ENCODE measurements at places on chromosomes 5 and 9. TPM values are rescaled to one million over a fixed set of nuclear protein-coding genes. Genes with fewer than 3 reads are reported as not detected.

DNA sequence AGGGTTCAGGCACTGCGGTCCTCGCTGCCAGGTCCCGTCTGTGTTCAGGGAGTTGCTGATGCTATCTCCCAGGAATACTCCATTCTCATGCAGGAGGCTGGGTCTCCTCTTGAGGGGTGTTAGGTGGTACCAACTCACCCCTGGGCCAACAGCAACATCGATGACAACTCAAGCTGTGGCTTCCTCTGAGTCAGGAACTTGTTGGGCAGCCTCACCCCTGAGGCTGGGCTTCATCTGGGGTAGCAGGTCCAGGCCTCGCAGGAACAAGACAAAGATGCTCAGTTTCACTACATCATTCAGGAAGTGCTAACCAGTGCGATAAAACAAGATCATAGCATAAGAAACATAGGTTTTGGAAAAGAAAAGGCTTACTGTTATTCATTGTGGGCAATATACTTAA is 125.9 kb downstream of the SYK start:
- DNase-seq = no peak

- no peak for DNase-seq
Observed at GRCh38 chr5:179771311-179771895, 22.4 kb upstream of the LTC4S start.

GRCh38 chr5:18068826-18069225 is 434.6 kb downstream of the TAF11L14 start:
- DNase-seq = no peak

DNA sequence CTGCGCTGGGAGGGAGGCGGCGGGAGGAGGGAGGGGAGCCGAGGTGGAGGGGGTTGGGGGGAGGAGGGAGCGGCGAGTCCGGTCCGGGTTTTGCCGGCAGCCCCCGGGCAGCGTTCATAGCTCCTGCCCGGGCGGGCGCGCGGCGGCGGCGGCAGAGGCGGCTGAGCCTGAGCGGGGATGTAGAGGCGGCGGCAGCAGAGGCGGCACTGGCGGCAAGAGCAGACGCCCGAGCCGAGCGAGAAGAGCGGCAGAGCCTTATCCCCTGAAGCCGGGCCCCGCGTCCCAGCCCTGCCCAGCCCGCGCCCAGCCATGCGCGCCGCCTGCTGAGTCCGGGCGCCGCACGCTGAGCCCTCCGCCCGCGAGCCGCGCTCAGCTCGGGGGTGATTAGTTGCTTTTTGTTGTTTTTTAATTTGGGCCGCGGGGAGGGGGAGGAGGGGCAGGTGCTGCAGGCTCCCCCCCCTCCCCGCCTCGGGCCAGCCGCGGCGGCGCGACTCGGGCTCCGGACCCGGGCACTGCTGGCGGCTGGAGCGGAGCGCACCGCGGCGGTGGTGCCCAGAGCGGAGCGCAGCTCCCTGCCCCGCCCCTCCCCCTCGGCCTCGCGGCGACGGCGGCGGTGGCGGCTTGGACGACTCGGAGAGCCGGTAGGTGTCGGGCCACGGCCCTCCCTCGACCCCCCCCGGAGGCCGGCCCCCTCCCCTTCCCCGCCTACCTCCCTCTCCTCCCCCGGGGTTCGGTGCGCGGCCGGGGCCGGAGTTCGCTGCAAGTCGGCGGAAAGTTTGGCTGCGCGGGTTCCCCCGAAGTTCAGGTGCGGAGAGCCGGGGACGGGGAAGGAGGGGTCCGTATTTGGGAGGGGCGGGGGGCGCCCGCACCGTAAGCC is at the start of gene CXXC5:
Gene CXXC5 (plus strand): TSS at position 145 of the 877 bp plus-strand sequence. CDS start 32,175 bp downstream, outside the sequence.
- DNase-seq = peak; percentile 44

DNA sequence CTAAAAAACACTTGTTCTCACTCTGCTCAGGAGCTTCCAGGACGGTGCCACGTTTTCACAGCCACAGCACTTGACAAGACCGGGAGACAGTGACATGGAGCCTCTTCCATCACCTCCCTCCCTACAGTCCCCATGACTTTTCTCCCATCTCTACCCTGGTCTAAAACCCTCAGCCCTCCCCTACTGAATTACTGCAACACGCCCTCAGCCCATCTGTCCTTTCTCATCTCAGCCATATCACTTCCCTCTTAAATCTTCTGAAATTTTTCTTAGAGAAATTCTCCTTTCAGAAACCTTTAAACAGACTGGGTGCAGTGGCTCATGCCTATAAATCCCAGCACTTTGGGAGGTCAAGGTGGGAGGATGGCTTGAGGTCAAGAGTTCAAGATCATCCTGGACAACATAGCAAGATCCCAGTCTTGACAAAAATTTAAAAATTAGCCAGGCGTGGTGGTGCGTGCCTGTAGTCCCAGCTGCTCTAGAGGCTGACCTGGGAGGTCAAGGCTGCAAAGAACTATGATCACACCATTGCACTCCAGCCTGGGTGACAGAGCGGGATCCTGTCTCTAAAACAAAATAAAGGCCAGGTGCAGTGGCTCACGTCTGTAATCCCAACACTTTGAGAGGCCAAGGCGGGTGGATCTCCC is 125.8 kb downstream of the MYO10 start:
- no peak for DNase-seq

DNA sequence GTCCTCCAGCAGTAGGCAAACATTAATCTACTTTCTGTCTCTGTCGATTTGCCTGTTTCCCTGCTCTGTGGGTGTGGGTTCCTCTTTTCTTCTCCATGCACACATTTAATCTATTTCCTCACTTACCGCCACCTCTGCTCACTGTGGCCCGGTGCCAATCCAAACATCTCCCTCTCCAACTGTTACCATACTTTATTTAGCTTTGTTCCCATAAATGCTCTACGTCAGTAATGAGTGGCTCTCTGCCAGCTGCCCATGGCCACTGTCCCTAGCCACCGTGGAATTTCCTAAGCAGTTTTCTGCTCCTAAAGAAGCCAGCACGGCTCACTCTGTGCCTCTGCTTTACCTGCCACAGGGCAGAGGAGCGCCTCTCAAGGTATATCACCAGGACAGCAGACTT is 19.5 kb upstream of the GOLPH3 start:
- no peak for DNase-seq

PRUNE2 gene
- total RNA-seq = 0.05 TPM

PCDHGA7 gene
- 0.11 TPM for total RNA-seq

Data from activated T-cell treated with anti-CD3 and anti-CD28 coated beads, Interleukin-2, amount 50 U/mL, for 4 hours (primary cell).